ENCODE measurements at places on chromosomes 5 and 9.

DNA sequence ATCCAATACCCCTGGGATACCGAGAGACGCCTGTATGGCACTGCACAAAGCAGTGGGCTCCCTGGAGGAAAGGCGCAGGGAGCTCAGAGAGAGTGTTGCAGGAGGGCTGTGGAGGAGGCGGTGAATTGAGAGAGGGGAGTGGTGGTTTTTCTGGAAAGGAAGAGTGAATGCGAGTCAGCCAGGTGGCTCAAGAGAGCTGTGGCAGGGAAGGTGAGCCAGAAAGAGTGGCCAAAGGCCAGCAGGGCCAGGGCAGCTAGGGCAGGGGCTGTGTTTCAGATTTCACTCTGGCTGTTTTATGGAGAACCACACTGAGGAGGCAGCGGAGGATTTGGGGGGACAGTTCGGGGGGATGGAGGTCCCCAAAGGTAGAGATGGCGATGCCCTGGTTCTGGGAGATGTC is 13.0 kb upstream of the DAB2IP start:
- DNase-seq, result no peak

- DNase-seq, result no peak
Observed at GRCh38 chr5:164119806-164120447, 614.5 kb downstream of the MAT2B start.

DNA sequence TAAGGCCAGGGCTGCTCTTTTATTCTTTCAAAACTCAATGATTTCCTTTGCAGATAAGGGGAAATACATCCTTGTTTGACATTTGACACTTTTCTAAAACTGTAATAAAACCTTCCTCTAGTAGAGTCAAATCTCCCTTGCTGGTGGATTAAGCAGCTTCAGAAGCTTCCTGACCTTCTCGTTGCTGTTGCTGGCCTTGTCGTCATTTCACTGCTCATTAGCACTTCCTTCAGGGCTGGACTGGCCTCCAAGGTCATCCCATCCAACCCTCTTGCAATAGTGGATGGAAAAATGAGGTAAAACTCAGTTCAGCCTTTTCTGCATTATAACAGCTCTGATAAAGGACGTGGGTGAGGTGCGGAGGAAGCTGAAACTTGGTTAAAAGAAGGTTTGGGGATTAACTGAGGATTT is 1.1 kb upstream of the ADAMTSL1 start:
- no peak for DNase-seq

DNA sequence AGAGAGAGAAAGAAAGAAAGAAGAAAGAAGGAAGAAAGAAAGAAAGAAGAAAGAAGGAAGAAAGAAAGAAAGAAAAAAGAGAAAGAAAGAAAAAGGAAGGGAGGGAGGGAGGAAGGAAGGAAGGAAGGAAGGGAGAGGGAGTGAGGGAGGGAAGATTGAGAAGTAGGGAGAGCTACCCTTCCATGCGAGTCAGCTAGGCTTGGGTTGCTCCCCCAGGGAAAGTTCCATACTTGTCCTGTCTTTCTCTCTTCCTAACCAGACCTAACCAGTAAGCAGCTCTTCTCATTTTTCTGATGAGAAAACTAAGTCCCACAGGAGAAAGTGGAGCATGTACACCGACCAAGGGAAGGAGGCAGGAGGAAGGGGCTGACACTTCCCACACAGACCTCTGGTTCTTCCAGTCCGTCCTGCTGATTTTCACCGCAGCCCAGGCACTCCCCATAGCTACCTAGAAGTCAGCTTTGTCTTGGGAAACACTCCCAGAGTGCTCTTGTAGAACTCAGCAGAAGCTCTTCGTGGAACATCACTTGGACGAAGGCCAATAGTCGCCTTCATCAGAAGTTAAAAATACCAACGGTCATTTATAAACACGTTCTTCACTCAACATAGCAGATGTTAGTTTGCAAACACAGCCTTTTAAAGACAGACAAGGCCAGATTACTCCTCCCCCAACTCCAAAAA is 29.0 kb upstream of the ENTREP1 start:
- DNase-seq, result no peak

GRCh38 chr5:180470966-180471582 is 23.1 kb upstream of the CNOT6 start:
- DNase-seq, result peak; percentile 68

DNA sequence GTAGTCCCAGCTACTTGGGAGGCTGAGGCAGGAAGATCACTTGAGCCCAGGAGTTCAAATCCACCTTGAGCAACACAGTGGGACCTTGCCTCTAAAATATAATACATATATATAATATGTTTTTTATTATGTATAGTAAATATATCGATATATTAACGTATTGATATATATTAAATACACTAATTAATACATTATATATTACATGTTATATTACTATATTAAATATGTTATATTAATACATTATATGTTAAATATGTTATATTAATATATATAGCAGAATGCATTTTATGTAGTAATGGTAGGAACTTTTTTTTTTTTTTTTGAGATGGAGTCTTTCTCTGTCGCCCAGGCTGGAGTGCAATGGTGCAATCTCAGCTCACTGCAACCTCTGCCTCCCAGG is 18.1 kb upstream of the BNC2 start:
- DNase-seq, result no peak

- no peak for DNase-seq
Observed at GRCh38 chr5:5532306-5533076, 110.0 kb downstream of the ICE1 start.

- no peak for DNase-seq
Observed at GRCh38 chr5:91235271-91235694, 147.8 kb downstream of the ARRDC3 start.

- no peak for DNase-seq
Observed at GRCh38 chr9:121895818-121896544, 197.1 kb downstream of the TTLL11 start.

DNA sequence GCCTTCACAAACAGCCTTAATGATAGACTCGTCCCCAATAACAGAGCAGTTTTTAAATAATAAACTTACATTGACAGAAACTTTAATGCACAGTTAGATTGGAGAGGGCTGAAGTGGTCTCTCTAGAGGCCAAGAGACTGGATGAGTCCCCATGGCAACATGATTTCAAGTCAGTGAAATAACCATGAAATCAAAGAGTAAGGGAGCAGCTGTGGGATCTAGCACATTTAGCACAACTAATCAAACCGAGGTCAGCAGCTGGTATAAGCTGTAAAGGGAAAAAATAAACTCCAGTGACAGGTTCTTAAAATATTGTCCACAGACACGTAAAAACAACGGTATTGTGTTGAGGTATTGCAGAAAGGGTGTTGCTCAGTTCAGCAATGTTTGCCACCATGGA is 916.6 kb downstream of the DNAH5 start:
- DNase-seq, result no peak

- DNase-seq, result no peak
Observed at GRCh38 chr5:96751203-96752169, 56.3 kb downstream of the ERAP1 start.

DNA sequence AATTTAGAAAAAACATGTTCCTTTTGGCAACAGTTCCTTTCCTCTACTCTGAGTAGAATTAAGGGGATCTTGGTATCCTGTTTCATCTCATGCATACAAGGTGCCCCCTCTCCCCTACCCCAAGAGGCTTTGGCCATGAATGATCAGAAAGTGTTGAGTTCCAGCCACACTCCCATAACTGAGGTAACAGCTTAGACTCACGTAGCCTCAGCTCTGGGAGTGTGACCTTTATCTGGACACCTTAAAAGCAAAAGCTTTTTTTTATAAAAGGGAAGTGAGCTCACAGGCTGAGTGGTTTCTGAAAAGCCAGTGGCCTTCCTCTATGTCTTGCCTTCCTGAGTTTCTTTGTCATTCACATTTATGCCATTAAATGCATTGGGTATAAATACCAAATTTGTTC is 900 bp upstream of the HAVCR2 start:
- DNase-seq, result peak; percentile 40

DNA sequence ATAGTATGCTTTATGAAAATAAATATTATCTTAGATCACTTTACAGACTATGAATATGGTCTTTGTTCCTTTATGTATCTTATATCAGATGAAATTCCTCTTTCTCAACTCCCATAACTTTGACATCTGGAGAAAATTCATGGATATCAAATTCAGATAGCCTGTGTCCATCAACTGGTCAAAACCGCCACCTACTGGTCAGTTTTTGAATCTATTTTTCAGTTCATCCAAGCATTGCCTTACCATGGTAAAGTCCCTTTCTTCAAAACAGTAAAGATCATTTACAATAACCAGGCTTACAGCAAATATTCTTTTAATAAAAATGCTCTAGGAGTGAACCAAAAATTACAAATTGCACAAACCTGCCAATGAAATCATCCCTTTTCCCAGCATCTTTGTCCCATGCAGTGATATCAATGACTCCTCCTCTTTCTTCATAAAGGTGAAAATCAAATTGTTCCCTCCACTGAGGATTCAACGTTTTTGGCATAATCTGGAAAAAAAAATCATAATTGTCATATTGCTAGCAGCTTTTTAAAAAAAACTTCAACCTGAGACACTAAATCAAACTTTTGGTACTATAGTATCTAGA is 290.5 kb downstream of the SLF1 start:
- DNase-seq, result no peak

GRCh38 chr9:34185778-34186551 is 7.1 kb downstream of the UBAP1 start:
- DNase-seq, result peak; percentile 15

DNA sequence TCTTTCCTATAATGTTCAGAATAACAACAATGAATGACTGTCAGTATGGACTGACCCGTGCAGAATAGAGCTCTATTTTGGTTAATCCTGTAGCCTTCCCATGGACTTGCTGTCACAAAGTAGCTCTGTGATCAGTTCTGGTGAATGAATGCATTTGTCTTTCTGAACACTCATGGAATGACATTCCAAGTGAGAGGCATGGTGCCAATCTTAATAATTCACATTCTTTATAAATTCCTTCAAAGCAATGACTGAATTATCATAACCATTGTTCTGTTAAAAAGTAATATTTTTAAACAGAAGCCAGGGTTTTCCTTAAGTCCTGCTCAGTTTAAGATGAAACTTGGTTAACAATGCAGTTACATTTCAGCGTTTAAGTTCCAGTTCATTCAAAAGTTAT is 360.5 kb downstream of the ICE1 start:
- DNase-seq, result no peak

- DNase-seq, result no peak
Observed at GRCh38 chr5:12636209-12636608, 732.0 kb upstream of the CTNND2 start.

DNA sequence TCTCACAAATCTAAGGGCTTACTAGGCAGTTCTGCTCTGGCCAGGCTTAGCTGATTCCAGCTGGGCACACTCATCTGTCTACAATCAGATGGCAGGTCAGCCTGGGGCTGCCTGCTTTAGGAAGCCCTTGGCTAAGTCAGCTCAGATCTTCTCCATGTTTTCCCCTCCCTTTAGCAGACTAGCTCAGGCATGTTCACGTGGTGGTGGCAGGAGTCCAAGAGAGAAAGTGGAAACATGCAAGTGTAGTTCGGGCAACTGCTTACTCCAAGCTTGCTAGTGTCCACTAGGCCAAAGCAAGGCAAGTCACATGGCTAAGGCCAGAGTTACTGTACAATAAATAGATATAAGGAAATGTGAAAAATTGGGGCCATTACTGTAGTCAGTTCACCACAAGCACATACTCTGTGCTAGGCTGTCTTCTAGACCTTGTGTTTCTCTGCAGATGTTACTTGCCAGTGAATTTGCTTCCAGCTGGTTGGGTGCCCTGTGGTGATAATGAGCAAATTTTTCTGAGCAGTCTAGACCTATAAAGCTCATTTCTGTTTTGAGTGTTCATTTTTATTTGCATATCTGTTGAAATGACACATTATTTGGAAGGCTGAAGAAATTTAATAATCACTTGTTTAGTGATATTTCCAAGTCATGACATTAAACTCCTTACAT is 38.3 kb downstream of the RECK start:
- no peak for DNase-seq

- DNase-seq, result no peak
Observed at GRCh38 chr5:156584871-156585270, 257.9 kb downstream of the SGCD start.

GRCh38 chr9:33787839-33788238 is 7.5 kb upstream of the PRSS3 start:
- DNase-seq, result no peak

DNA sequence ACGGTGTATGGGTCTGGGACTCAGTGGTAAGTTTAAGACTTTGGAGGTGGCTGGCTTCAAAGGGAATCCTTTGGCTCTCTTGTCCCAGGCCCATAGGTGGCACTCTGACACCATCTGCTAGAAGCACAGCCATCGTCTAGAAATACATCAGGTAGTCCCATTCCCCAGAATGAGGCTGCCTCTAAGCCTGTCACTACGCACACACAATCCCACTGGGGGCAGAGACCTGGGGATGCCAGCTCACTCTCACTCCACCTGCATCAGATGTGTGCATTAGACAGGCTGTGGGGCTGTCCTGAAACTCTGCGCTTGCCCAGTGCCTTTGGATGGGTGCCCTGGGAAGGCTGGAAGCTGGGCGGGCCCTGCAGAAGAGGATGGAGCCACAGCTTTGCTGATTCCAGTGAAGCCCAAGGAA is 127.5 kb upstream of the PANK3 start:
- peak; percentile 49 for DNase-seq

DNA sequence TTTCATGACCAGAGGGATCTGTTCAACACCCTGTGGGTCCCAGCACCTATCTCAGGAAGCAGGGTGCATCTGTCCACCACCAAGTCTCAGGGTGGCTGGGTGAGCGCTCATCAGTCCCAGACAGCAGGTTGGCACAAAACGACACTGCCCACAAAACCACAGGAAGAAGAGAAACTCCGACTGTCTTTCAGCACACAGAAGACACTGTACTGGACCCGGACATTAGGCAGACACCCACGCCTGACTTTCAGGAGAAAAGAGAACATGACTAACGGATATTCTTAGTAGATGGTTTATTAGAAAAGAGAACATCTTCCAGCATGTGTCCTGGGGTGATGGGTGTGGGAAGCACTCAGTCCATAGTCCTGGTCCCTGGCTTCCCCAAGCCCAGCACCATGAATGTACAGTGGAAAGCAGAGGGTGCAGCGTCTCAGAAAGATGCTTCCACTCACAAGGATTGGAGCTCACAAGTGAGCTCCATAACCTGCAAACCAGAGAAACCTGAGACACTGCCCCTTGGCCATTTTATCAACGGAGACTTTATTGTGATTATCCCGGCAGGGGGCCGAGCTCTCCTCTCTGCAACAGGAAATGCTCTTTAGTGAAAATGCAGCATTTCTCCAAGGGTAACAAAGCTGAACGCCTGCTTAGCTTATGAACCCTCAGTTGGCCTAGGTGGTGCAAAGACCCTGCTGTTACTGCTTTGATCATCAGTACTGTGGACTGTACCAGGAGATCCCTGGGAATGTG is 35.8 kb upstream of the LCP2 start:
- DNase-seq, result peak; percentile 78

All from activated T-cell treated with anti-CD3 and anti-CD28 coated beads, Interleukin-2, amount 50 U/mL, for 48 hours (primary cell).